ENCODE measurements at places on chromosomes 12 and 14.

GRCh38 chr12:95513599-95513998 lies 37.7 kb downstream of the USP44 start:
- DNase-seq = no peak

GRCh38 chr12:101925361-101925760 lies 48.0 kb downstream of the DRAM1 start:
- peak; percentile 82 for DNase-seq

GRCh38 chr12:101859664-101860607 lies 17.4 kb upstream of the DRAM1 start:
- DNase-seq = peak; percentile 31

DNA sequence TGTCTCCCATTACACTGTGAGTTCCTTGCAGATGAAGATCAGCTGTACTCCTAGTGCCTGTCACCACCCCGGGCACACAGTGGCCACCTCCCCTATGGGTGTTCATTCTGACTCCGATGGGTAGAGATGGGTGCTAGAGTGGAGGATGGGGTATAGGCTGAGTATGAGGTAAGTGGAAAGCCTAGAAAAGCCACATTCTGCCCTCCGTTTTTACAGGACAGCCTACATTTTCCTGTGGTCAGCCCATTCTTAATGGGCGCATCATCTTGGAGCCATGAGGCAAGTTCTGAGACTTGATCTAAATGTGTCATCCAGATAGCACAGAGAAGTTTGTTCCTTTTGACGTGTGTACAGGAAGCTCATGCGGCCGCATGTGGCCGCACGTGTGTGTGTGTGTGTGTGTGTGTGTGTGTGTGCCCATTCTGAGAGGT lies 166.7 kb upstream of the HIF1A start:
- DNase-seq = no peak

- DNase-seq = no peak
Measured at GRCh38 chr12:52391618-52392002, 6.2 kb upstream of the KRT84 start.

- DNase-seq = no peak
Measured at GRCh38 chr14:68910540-68910939, 68.6 kb downstream of the ACTN1 start.

All from AML-193 (cell line).